ENCODE measurements at places on chromosomes 5 and 9.

DNA sequence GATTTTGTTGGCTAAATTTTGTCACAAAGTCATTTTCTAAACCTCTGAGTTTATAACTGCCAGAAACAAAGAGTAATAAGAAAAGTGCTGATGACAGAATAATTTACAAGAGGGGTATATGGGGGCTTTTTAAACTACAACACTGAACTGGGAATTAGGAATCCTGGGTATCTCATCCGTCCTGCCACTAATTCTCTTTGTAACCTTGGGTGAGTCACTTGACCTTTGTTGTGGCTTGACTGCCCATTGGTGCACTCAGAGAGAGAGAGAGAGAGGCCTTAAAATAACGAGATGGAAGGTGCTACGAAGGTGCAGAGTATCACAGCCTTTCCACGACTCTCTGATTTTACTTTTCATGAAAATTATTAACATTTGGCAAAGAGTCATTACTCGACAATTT lies 130.3 kb upstream of the CNTLN start:
- DNase-seq, result no peak

DNA sequence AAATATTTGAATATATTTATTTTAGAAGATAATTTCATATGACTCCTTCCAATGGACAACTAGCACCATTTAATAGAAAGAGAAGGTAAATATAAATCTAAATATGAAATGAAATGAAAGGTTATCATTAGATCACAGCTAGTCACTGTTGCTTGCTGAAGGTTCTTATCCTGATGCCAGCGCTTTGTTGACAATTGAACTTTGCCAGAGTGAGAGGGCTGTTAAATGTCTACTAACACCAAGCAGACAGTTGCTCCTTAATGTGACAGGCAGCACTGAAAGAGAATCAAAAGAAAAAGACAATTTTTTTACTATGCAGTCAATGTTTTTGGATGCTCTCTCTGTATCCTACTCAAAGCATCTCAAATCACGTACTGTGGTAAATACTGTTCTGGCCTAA lies 152.6 kb upstream of the SEMA6A start:
- no peak for DNase-seq

DNA sequence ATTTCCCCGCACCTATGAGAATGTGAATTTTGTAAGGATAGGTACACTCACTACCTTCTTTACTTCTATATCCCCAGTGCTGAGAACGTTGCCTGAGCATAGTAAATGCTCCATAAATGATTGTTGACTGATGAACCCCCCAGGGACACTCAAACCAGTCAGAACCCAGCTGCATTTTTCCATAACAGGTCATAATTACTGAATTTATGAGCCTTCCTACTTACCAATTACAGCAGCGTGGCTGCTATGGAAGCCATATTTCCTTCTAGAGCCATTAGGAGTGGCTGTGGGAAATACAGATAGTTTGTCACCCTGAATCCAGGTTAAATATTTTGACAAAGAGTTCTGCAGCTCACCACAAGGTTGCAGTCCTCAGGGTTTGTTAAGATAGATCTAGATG lies 135.0 kb downstream of the TAF11L14 start:
- DNase-seq, result no peak

- DNase-seq, result no peak
Observed at GRCh38 chr5:160312134-160312959, at the start of gene CCNJL. CCNJL (minus strand) TSS chr5:160312564; CDS start chr5:160311923, 641 bp downstream.

DNA sequence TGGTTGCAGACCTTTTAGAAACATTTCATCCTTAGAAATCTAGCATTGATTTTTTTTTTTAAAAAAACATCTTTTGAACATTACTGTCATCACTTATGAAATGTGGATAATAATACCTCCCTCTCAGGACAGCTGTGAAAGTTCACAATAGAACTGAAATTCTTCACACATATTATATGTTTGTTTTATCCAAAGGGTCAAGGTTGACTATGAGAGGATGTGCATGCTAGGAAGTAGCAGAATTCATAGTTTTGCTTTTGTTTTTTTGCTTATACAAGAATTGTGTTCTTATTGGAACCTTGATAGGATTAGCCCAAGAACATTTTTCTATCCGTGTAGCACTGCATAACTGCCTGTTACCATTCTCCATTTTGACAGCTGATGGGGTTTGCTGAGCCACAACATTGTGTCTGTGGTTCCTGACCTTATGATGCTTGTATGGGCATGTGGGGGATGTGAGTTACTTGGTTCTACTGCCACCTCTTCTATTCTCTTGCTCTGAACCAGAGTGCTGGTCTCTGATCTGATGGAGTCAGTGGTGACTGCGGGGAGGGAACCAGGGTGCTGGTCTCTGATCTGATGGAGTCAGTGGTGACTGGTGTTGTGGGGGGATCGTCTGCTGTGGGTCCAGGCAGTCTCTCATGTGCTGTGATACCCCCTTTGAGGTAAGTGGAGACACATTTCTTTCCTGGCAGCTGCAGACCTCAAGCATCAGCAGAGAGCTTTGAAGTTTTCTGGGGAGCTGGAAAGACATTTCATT lies 27.1 kb upstream of the ACTBL2 start:
- DNase-seq, result no peak

DNA sequence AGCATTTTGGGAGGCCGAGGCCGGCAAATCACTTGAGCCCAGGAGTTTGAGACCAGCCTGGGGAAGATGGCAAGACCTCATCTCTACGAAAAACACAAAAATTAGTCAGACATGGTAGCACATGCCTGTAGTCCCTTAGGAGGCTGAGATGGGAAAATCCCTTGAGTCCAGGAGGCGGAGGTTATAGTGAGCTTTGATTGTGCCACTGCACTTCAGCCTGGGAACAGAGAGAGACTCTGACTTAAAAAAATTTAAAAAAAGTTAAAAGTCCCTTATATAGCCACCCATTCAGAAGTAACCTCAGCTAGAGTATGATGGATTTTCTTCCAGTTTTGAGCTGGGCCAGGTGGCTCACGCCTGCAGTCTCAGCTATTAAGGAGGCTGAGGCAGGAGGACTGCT lies 72.4 kb downstream of the UGCG start:
- DNase-seq, result no peak

DNA sequence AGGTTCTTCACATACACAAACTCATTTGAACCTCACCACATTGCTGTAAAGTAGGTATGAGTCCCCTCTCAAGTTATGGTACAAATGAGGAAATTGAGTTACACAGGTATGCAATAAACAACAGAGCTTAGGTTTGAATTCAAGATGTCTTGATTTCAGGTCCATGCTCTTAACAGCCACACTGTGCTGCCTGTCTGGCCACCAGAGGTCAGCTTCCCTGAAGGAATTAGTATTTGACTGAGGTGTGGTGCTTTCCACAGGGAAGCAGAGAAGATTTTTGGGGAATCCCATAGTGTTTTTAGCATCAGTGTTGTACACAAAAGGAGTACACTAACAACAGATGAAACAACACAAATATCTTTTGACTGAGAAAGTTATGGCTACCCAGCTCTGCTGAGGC lies 94.4 kb upstream of the ITGA1 start:
- DNase-seq, result no peak

GRCh38 chr9:136962701-136963248 lies 10.7 kb downstream of the LCN12 start:
- no peak for DNase-seq

DNA sequence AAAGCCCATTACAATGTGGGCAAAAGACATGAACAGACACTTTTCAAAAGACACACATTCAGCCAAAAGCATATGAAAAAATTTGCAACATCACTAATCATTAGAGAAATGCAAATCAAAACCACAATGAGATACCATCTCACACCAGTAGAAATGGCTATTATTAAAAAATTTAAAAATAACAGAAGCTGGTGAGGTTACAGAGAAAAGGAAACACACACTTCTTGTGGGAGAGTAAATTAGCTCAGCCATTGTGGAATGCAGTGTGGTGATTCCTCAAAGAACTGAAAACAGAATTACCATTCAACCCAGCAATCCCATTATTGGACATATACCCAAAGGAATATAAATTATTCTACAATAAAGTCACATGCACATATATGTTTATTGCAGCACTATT lies 585.2 kb upstream of the TUSC1 start:
- no peak for DNase-seq

GRCh38 chr5:100772548-100772947 lies 130.5 kb downstream of the ST8SIA4 start:
- no peak for DNase-seq

DNA sequence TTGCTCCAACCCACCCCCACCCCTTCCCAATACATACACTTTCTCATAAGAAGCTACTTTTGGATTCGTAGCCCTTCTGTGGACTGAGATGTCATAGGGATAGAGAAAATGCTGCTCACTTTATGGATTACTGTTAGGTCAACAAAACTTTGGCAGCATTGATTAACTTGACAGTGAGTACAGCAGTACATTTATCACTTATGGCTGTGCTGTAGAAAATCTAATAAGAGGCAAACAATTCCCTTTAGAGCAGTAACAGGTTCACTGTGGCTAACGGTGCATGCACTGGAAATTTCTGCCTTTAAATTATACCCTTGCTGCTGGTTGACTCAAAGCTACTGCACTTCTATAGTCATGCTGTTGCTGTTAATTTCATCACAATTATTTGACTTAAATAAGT lies 59.2 kb downstream of the PPIC start:
- DNase-seq, result no peak

GRCh38 chr9:23638837-23639426 lies 187.1 kb downstream of the ELAVL2 start:
- no peak for DNase-seq

DNA sequence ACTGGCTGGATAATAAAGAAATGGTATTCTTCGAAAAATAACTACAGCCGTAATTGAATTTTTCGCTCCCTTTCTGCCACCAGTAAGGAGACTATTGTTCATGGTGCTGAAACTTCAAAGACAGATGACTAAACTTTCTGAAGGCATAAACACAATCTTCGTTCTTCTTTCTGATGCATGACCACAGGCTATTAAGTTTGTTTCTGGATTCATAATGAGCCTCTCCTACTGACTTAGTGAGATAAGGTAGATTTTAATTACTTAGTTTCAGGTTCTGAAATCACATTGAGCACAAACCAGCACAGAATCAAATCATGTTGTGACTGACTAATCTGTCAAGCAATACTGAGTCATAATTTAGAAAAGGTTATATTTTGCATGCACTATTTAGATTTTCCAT lies 441.8 kb upstream of the CCNG1 start:
- no peak for DNase-seq

- no peak for DNase-seq
Observed at GRCh38 chr9:19769213-19769612, 19.6 kb downstream of the SLC24A2 start.

- no peak for DNase-seq
Observed at GRCh38 chr5:149113669-149114068, 27.6 kb upstream of the ABLIM3 start.

GRCh38 chr9:20513126-20513913 lies 109.0 kb downstream of the MLLT3 start:
- no peak for DNase-seq

DNA sequence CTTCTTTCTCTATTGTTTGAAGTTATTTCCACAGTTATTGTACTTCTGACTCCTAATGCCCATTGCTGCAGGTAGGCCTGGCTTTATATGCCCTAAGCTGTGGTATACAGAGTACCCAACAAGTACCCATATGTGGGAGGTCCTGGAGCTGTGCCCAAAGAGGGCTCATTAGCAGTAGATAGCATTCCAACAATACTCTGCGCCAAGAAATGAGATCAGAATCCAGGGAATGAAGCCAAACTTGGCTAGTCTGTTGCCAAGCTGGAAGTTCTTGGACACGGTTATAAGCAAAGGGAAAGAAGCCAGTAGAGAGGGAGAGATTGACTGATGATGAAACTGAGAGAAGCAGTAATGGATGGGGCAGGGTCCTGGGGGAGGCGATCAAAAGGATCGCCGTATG lies 29.7 kb upstream of the FAM169A start:
- DNase-seq, result no peak
